Peyer's patch (tissue), 4 donors: ENCODE measurements at places on chromosomes 12 and 14.
A peak's percentile ranks its signal among the peaks of the same experiment; 100 is the strongest.

DNA sequence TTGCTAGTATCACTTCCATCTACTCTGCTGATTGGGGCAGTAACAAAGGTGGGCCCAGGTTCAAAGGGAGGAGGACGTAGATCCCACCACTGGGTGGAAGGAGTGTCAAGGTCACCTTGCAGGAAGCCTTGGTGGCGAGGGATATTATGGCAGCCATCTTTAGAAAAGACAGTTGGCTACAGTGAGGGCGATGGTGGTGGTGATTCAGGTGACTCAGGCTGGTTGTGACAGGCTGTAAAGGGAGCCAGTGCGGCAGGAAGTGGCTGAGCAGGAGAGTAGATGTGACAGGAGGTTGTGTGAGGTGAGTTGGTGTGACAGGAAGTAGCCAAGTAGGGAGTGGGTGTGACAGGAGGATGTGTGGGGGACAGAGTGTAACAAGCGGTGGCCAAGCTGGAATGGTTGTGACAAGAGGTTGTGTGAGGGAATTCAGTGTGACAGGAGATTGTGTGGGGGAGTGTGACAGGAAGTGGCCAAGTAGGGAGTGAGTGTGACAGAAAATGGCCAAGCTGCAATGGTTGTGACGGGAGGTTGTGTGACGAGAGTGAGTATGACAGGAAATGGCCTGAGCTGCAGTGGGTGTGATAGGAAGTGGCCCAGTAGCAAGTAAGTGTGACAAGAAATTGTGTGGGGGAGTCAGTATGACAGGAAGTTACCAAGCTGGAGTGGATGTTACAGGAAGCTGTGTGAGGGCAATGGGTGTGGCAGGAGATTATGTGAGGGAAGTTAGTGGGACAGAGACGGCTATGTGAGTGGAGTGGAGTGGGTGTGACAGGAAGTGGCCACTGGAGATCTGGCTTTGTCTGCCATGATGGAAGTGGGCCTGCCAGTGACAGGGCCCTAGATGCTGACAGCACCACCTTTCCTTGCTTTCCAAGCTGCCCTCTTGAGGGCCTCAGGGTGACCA, 136.5 kb upstream of the MYL2 start:
- peak; percentile 75 for DNase-seq

DNA sequence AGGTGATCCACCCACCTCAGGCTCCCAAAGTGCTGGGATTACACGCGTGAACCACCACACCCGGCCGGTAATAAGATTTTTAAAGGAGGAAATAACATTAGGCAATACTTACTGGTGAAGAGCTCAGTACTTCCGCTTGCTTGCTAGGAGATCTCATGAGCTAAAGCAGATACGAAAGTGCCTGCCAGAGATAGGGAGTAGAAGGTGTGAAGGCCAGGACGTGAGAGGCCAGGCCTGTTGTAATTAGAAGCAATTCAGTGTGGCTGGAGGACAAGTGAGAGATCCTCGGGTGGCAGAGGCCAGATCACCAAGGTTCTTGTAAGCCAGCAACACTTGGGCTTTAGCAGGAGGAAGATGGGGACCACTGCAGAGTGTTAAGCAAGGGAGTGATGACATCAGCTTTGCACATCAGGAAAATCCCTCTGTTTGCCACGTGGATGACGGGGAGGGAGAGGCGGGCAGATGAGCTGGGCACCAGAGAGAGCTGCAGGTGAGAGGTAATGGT, 7.6 kb downstream of the TECPR2 start:
- DNase-seq: no peak

- DNase-seq: no peak
Measured at GRCh38 chr12:34358198-34358597, 335.9 kb downstream of the ALG10 start.

DNA sequence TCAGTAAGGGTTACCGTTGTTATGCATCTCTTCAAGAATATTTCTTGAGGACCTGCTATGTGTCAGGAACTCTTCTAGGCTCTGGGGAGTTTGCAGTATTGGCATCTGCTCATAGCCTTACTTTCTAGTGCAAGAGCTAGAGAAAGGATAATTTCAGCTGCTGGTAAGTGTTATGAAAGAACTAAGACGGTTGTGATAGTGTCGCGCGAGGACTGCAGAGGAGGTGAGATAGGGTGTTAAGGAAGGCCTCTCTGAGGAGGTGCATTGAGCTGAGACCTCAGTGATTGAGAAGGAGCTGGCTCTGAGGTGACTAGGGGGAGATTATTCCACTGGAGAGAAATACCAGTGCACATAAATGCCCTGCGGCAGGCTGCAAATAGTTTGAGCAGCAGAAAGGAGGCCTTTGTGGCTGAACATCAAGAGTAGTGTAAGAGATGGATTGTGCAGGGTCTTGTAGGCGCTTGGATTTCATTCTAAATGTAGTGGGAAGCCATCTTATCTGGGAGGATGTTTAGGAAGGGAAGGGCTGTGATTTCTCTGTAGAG, 824 bp downstream of the DDX55 start:
- DNase-seq: no peak

DNA sequence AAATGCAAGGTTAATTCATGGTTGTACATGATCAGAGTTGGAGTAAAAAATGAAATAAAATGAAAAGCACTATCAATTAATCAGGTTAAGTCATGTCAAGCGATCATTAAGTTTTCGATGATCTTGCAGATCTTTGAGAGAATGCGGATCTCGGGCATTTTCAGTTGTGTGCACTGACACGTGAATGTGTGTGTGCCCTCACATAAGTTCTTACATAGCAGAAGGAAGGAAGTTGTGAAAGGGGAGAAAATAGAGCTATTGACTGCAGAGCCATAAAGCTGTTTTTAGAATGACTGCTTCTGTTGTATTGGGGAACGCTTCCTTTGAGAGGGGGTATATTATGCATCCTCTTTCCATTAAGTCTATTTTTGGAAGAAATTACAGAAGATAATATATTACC, 101.3 kb downstream of the HMGA2 start:
- no peak for DNase-seq
